ENCODE measurements at places on chromosomes 1 and 21.

GRCh38 chr1:145716641-145717345 is 2.5 kb upstream of the CD160 start:
- no peak for DNase-seq

DNA sequence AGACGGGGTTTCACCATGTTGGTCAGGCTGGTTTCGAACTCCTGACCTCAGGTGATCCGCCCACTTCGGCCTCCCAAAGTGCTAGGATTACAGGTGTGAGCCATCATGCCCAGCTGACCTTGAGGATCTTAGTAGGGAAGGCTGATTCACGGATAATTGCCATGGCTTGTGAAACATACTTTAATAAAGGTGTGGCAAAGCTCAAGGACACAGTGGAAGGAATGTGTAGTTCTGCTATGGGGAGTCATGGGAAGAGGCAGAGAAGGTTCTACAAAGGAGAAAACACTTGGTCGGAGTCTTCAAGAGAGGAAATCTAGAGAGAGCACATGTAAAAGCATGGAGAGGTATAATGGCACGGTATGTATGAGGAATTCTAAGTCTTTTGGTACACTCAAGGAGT is 12.7 kb upstream of the PTCH2 start:
- no peak for DNase-seq

DNA sequence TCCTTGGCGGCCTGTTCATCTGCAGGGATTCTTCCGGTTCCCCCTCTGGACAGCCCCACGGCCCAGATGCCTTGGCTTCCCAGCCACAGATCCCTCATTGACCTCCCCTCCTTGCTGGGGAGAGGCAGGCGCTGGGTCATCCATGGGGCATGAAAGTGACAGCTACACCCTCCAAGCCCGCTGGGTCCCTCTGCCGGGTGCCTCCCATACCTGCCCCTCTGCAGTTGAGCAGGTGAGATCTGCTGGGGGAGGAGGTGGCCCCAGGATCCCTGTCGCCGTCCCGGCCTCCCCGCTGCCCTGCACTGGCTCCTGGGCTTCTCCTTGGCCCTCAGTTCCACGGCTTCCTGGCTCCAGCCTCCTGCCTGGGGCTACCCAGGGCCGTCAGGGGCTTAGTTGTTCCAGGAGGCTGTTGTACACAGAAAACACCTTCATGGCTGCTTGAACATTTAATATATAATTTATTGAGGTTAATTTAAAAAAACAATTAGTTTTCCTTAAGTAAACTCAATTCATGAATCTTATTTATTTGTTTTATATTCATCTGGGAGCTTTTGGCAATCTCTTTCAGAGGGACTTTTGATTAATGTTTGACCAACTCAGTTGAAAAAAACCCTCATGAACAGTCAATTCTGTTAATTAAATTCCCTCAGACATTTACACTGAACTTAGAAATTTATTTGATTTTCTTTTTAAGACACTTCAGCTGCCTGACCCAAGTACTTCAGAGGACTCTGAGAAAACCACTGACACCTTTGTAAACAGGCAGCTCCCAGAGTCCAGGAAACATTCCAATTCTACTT is 67.6 kb upstream of the ABCG1 start:
- DNase-seq = no peak

DNA sequence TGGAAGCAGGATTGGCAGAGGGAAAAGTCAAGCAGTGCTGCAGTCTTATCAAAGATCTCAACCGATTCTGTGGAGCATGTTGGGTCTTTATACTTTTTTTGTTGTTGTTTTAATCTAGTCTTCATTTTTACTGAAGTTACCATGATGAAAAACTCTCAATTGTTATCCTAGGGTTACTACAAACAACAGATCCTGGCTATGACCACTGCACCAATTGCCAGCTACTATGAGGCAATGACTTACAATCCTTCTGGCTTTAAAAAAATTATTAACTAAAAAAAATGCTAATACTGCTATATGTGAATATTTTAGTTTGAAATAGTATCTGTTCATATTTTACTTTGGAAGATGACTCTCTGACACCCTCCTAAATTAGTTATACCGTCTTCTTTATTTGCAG is 145.9 kb downstream of the CNIH3 start:
- no peak for DNase-seq

DNA sequence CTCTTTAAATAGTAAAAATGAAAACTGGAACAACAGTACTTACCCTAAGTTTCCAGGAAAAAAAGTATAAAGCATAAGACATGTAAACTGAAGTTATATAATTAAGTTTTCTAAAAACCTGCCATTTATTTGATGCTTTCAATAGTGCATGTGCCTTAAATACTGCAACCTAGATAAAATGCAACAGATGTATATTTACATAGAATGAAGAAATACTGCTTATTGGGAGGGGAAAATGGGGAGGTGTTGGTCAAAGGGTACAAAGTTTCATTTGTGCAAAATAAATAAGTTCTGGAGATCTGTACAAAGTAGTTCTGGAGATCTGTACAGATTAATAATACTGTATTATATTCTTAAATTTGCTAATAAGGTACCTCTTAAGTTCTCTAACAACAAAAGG is 68.6 kb downstream of the PRPF38A start:
- DNase-seq = no peak

DNA sequence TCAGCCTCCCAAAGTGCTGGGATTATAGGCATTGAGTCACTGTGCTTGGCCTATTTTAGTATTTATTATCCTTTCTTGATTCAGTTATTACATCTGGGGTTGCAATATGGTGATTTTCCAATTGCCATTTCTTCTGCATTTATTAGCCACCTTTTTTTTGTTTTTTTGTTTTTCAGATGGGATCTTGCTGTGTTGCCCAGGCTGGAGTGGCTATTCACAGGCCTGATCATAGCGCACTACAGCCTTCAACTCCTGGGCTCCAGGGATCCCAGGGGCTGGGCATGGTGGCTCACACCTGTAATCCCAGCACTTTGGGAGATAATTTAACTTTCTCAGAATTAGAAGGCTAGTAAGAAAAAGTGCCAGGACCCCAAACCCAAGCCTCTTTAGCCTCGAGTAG is 82.1 kb upstream of the PGD start:
- no peak for DNase-seq

DNA sequence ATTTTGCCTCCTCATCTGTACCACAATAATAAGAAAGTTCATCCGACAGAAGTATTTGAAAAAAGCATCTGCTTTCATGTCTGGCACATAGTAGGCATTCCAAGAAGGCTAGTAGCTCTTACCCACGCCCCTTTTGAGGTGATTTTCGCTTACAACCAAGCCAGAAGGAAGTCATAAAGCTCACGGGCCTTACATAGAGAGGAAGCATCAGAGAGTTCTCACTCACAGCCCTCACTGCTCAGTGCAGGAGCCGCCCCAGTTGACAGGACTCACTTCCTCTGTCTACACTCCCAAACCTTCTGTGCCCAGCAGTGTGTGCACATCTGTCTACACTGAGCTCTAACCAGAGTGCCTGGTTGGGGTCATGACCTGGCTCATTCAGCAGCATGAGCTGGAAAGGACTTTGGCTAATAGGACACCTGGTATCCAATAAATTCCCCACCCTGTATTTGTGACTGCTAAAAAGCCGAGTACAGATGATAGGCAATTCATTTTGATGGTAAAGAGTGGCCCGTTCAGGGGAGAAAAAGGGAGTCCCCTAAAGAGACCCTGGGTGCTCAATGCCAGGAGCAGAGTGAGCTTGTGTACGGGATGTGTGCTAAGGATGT is 36.8 kb upstream of the DUSP10 start:
- DNase-seq = no peak

- DNase-seq = peak; percentile 92
These were observed 8.2 kb upstream of the S100A10 start for GRCh38 chr1:152001631-152002584.

- DNase-seq = no peak
These were observed 6.1 kb downstream of the STRIP1 start for GRCh38 chr1:110040548-110040947.

DNA sequence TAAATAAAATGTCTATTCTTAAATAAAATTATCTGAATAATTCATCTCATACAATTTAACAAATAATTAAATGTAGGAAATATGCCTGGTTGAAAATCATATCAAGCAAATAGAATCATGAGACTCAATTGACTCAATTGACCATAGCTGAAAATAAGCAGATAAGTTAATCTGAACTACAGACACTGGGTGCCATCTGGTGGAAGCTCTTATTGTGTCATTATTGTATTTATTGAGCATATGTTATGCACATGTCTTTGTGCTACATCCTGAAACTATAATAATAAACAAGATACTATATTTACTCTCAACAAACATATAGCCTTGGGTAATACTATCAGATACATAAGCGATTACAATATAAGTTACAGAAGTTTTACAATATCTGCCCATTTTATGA is 41.0 kb downstream of the BRINP3 start:
- peak; percentile 78 for DNase-seq

GRCh38 chr1:230694991-230695390 is 18.9 kb downstream of the AGT start:
- no peak for DNase-seq

DNA sequence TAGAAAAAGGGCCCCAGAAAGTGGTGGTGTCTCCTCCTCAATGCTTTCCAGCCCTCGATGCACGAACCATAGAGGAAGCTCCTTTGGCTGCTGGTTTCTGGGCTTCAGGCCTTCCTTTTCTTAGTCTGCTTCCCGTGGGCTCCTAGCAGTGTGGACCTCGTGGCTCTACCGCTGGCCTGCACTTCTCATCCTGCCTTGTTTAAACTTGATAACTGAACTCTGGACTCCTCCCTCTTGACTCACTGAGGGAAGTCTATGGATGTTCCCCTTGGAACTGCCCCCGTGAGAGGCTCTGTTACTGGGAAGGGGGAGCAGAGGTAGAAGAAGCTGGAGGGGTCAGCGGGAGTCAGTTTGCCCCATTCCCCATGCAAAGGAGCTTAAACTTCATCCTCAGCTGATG is 75.3 kb upstream of the WDR26 start:
- no peak for DNase-seq

DNA sequence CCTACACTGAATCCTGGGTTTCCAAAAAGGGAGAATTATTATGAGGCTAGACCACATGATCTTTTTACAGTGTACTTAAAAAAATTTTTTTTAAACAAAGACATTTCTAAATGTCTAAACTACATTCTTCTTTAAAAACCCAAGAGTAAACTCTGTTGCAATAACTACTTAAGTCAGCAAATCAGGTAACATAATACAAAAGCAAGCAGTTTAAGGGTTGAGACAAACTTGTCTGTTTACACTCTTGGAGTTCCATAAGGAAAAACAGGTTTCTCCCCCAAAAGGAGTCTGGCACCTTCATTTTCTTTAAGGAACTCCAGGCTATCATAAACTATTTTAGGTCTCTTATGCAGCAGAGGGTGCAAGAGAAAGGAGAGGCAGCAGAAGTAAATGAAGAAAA is 12.5 kb upstream of the ANKRD45 start:
- no peak for DNase-seq

DNA sequence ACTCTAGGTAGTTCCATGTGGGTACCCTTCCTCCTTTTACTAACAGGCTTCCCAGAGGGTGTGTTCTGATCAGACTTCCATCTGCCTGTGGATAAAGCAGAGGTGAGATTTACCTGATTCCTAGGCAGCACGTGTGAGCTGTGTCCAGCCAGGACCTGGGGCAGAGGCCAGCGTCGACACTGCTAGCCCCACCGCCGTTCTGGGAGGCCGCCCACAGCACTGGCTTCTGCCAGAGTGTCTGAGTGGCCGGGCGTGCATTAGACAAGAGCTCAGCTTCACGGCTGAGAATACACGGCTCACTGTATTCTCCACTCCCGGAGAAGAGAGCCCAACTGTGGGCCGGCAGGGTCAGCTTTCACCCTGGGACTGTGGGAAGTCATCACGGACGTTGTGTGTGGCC is 82.5 kb downstream of the PRDM16 start:
- DNase-seq = no peak

- no peak for DNase-seq
These were observed 86.8 kb upstream of the RGS4 start for GRCh38 chr1:162982364-162982763.

GRCh38 chr1:184590163-184590750 is 164.4 kb downstream of the EDEM3 start:
- DNase-seq = no peak

DNA sequence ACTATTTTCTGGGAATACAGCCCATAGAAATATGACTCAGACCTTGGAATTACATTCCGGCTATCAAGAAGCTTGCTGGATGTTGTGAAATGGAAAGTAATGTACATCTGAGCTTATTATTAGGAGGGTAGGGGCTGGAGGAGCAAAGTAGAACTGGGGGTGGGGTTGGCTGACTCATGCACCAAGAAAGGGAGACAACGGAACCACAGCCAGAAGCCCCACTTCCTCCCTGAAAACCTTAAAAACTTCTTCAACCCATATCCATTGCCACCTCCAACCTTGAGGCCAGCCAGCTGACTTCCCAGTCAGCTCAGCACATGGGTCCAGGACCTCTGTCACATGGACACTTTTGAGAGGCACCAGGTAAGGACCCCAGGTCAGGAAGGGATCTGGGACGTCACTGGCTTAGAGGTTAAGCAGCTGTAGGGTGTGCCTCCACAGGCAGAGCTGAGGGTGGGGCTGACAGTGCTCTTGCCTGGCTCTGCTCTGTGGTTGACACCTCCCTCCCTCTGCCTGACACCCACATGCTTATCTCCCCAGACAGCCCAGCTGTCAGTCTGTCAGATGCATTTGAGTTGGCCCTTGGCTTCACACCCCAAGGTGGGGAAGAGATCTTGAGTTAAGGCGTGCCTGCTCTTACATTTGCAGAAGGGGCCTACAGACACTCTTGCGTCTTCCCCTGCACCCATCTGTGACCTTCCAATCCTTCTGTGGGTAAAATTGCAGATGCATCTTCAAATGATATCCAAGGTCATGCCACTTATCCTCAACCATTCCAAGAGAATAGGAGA is 5.7 kb upstream of the ZNF683 start:
- DNase-seq = peak; percentile 50

GRCh38 chr1:170593173-170594011 is 61.4 kb downstream of the GORAB start:
- DNase-seq = no peak

- DNase-seq = peak; percentile 63
These were observed 45.7 kb downstream of the SLC9A1 start for GRCh38 chr1:27109103-27109822.

DNA sequence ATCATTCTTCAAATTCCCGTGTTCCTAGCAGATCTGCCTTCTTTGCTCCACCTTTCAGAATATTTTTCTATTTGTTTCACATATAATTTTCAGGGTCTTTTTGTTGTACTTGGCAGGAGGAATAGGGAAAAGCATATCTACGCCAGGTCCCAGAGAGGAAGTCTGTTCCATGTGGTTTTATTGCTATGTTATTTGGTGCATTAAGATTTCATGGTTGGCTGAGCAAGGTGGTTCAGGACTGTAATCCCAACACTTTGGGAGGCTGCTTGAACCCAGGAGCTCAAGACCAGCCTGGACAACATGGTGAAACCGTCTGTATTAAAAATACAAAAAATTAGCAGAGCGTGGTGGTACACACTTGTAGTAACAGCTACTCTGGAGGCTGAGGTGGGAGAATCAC is 36.1 kb downstream of the COL6A1 start:
- no peak for DNase-seq
